Stimulated activated CD4-positive, alpha-beta T cell treated with anti-CD3 and anti-CD28 coated beads, Interleukin-1b, Interleukin-23, amount 100 ng/mL, for 1 hour (primary cell): ENCODE measurements at places on chromosomes 13 and 19.

DNA sequence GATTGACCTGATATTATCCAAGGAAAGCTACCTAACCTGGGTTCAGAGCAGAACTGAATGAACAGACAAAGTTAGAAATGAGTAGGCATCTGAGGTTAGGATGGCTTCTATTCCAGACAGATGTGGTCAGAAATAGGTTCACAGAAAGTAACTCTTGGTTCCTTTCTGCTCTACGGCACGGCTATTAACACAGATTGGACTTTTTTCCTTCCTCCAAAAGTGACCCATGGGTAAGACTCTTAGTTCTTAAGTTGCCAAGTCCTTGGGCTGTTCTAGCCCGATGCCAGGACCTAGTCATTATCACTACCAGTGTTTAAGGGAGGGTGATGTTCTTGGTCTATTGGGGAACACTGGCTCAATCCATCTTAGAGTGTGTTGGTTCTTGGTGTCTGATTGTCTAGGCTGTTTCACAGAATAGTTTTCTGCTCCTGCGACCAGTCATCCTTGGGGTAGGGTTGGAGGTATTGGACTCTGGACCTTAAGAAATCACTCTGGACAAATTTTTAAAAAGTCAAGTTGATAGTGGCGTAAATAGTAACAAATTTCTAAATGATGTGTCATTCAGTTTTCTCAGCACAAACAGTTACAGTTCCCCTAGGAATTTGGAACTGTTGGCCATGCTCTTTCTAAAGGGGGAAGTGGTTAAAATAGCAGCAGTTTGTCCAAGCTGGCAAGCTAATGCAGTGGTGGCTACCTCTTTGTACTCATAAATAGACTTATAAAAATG is 60.1 kb upstream of the MYCBP2 start:
- DNase-seq: no peak

DNA sequence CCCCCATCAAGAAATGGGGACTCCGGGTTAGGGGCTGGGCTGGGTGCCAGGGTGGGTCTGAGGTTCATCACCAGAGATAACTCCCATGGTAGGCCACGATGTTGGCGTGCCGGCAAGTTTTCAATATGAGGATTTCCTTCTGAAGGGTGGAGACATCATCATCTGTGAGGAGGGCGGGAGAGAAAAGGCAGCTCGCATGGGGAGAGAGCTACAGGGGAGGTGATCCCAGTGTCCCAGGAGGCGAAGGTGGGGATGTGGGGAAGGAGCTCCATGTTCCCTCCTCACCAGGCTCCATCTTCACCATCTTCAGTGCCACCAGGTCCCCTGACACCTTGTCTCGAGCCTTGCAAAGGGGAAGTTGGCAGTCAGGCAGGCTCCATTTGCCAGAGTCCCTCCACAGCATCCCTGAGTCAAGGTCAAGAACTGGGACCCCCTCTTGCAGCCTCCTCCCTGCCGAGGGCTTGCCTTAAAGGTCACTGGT is 430 bp downstream of the MAP4K1 start:
- no peak for DNase-seq

GRCh38 chr13:48299591-48299990 is 4.0 kb upstream of the RB1 start:
- DNase-seq: no peak

DNA sequence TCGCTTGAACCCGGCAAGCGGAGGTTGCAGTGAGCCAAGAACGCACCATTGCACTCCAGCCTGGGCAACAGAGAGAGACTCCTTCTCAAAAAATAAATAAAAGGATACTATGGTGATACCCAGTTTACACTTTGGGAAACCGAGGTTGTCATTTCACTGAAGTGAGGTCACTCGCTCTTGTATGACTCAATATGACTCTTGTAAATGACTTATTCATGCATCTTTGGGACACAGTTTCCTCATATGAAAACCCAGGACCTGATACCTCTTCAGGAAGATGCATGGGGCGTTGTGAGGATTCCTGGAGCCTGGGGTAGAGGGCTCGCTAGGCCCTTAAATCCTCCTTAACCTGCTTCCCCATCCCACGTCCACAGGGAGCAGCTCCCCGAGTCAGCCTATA is 4.5 kb downstream of the PSMD8 start:
- no peak for DNase-seq

GRCh38 chr13:51844862-51845573 is at the start of gene TMEM272:
Gene TMEM272, minus strand, starts transcription at chr13:51845177. Its CDS starts 6,647 bp downstream, at chr13:51838530.
- DNase-seq: peak; percentile 43

GRCh38 chr13:90362707-90363106 is 984.8 kb upstream of the MIR17HG start:
- DNase-seq: no peak

DNA sequence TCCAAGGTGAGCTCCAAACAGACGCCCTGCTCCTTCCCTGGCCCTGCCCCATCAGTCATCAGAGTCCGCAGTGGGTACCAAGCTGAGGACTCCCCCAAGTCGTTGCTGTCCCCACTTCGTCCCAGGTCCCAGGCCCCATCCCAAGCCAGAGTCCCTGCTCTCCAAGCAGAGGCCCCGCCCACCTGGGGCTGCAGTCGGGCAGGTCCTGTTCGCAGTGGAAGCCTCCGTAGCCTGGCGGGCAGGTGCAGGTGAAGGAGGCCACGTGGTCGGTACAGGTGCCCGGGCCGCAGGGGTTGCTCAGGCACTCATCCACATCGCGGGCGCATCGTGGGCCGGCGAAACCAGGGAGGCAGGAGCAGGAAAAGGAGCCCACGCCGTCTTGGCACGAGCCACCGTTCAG is 19.4 kb downstream of the NOTCH3 start:
- DNase-seq: no peak

GRCh38 chr19:4376991-4377781 is 23.2 kb downstream of the SH3GL1 start:
- DNase-seq: no peak

DNA sequence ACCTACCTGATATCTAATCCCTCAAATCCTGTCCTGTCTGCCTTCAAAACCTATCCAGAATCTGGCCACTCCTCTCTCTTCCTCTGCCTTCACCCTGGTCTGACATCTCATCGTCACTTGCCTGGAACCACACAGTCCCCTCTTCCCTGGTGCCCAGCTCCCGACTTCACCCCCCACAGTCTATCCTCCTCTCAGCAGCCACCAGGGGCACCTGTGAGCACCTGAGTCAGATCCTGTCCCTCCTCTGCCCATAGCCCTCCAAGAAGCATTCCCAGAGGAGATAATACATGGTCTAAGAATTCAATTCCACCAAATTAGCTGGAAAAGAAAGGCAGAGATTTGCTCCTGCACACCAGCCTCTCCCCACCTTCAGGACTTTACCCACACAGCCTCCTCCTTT is 48.9 kb downstream of the ZNRF4 start:
- DNase-seq: no peak

- DNase-seq: no peak
Observed at GRCh38 chr13:19382111-19382510, 179.2 kb downstream of the TPTE2 start.

DNA sequence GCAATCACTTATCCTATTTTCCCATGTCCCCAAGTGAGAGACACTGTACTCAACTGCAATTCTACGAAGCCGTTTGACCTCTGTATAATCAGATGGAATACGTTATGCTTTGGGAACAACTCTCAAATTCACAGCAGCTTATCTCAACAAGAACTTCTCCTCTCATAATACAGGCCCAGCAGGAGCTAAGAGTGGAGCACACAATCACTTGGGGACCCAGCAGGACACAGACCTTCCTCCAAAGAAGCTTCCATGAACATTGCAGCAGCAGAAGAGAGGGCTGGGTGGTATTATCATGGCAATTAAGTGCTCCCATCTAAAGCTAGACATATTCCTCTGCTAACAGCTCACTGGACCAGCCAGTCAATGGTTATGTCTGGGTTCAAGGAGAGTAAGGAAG is 428.3 kb upstream of the MIR17HG start:
- DNase-seq: no peak

GRCh38 chr19:7833225-7834099 is 3.4 kb downstream of the EVI5L start:
- DNase-seq: no peak

GRCh38 chr13:21557995-21558394 is 46.0 kb downstream of the MICU2 start:
- DNase-seq: no peak

DNA sequence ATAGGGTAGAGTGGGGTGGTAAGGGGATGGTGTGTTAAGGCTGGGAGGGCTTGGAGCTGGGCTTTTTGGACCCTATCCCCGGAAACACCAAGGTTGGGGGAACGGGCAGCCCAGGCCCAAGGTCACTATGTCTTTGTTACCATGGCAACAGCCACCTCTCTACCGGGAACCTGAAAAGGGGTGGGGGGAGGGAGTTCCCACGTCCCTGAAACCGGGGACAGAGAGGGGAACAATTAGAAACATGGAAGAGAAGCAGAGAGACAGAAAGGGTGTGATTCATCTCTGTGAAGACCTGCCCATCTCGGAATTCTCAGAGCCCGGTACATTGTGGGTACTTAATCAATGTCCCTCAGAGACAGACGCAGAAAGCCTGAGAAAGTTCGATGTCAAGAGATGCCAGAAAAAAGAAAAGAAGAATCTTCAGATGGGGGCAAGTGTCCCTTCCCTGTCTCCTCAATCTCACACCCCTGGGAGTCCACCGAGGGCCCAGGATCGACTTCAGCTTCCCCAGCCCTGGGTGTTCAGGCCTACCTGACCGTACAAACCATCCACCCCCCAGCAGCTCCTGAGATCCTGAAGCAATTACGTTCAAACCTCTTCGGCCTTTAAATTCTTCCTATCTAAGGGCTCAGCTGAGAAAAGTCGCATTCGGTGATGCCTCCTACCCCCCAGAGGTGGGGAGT is 6.8 kb upstream of the LRFN1 start:
- DNase-seq: no peak

- DNase-seq: peak; percentile 58
Observed at GRCh38 chr19:14479975-14480699, 5.0 kb upstream of the PTGER1 start.

GRCh38 chr13:59398127-59398526 is 765.6 kb downstream of the DIAPH3 start:
- no peak for DNase-seq

DNA sequence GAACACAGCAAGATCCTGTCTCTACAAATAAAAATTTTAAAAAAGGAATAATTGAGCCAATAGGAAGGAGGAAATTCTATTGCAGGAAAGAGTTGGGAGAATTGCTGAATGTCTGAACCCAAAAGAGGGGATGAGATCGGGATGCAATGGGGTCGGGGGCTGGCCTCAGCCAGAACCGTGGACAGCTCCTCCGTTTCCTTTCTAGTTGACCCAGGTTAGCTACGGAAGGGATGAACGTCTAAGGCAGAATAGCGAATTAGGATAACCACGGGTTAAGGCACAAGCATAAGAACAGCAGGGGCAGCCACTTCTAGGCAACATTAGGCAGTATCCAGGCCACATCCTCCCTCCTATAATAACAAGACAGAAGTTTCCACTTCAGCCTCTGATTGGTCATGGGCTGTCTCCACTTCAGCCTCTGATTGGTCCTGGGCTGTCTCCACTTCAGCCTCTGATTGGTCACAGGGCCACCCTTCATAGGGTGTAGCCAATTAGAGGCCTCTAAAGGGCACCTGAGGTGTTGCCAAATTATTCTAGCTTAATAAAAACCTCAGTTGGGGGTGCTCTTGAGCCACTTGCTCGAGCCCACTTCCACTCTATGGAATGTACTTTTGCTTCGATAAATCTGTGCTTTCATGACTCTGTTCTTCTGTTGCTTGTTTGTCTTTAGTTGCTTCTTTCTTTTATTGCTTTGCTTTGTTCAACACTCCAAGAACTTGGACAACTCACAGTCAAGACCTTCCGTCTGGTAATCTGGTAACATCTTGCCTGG is 24.9 kb upstream of the TPM4 start:
- DNase-seq: no peak

DNA sequence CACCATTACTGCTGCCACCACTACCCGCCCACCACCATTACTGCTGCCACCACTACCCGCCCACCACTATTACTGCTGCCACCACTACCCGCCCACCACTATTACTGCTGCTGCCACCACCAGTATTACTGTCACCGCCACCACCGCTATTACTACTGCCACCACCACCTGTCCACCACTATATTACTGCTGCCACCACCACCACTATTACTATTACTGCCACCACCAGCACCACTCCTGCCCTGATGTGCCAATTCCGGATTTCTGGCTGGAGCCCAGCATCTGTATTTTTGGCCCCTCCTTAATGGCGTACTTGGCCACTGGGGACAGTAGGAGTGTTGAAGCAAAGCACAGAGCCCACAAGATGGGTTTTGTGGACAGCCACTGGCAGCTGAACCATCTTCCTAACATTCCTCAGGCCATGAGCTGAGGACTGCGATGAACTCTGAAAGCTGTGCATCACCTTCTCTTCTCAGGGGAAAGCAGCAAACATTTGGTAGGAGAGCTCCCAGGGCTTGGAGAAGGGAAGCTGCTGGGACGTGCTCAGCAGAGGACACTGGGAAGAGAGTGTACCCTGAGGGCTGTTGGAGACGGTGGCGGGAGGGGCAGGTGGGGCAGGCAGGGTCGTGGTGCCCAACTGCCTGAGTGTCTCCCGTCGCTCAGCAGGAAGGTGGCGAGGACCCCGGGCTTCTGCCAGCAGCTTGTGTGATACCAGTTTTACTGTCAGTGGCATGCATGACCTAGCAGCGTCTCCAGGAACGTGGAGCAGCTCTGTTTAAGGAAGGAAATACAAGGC is 23.0 kb downstream of the CUL4A start:
- no peak for DNase-seq

DNA sequence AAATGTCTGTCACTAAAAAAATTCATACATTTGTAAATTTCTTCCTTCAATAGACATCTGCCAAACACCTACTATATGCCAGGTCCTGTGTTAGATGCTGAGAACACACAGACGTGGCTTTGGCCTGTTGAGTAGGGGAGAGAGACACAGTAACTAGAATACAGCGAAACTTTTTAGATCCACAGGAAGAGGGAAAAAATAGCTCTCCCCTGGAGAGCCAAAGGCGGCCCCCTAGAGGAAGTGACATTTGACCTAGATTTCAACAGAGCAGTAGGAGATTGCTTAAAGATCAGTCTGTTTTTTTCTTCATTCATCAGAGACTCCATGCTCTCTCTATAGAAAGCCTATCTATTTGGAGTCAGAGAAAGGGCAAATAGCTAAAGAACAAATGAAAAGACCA is 11.3 kb downstream of the LCP1 start:
- DNase-seq: no peak

DNA sequence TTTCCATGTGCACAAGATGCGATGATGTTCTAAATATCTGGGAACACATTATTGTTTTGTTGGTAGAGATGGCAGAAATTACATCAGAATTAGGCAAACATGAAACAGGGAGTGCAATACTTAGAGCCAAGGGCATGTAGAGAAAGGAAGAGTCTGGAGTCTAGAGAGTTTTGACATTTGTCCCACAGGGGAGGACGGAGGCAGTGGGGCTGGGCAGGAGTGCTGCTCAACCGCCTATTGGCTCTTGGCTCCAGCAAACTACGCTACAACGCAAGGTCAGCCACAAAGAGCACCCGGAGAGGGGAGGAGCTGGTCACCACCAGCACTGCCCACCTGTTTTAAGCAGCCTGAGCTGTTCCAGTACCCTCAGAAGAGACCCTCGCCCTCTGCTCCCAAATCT is 108.3 kb downstream of the ABCC4 start:
- DNase-seq: no peak

DNA sequence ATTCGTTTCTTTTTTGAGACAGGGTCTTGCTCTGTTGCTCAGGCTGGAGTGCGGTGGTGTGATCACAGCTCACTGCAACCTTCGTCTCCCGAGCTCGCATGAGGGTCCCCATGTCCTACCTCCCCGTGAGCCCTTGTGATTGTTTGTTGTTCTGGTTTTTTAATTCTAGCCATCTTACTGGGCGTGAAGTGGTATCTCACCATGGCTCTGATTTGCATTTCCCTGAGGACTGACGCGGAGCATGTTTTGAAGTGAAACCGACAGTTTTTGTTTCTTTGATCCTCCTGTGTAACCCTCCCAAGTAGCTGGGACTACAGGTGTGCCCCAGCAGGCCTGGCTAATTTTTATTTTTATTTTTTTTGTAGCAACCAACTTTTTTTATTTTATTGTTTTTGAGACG is 21.7 kb downstream of the GNG7 start:
- no peak for DNase-seq
